ENCODE measurements at places on chromosomes 1 and 21. TPM values are rescaled to one million over a fixed set of nuclear protein-coding genes. Genes with fewer than 3 reads are reported as not detected.

Gene C1QTNF12
- total RNA-seq, result 0.57 TPM

Gene TFF3
- not detected for total RNA-seq

Gene ZBTB8A
- 5.7 TPM for total RNA-seq

Gene FHAD1
- total RNA-seq, result not detected

Gene KRTAP21-2
- total RNA-seq, result not detected

Gene PPFIA4
- total RNA-seq, result 33.2 TPM

Gene KCNC4
- total RNA-seq, result 0.51 TPM

Gene NTMT2
- total RNA-seq, result not detected

Gene PTAFR
- not detected for total RNA-seq

Gene CDK18
- 0.71 TPM for total RNA-seq

- DNase-seq, result no peak
These were observed 178.0 kb downstream of the ZNF281 start for GRCh38 chr1:200231787-200232231.

GRCh38 chr1:117644696-117645311 is 39.0 kb downstream of the TENT5C start:
- DNase-seq, result no peak

GRCh38 chr1:90358448-90358847 is 358.7 kb downstream of the BARHL2 start:
- no peak for DNase-seq

- no peak for DNase-seq
These were observed 438.1 kb downstream of the NPHP4 start for GRCh38 chr1:5554111-5554510.

GRCh38 chr1:98340511-98340910 is 321.0 kb upstream of the SNX7 start:
- DNase-seq, result no peak

DNA sequence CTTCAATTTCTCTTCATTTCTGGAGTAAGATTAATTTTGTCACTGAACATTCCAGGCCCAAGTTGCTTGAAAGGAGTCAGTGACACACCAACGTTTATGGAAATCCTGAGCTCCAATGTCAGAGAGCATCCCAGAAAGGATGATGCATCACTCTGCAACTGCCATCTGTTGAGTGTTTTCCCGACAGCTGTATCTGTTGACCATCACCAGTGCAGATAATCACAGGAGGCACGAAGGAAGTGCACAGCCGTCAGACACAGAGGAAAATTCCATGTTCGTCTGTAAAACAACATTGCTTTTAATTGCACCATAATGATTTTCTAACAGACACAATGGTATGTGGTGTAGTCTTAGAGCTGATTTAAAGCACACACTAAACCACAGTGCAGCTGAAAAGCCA is 376.7 kb upstream of the ADGRL2 start:
- peak; percentile 33 for DNase-seq

- DNase-seq, result no peak
These were observed 2.6 kb upstream of the TDRD10 start for GRCh38 chr1:154499446-154499845.

GRCh38 chr1:5908461-5909375 is 83.5 kb downstream of the NPHP4 start:
- DNase-seq, result no peak

DNA sequence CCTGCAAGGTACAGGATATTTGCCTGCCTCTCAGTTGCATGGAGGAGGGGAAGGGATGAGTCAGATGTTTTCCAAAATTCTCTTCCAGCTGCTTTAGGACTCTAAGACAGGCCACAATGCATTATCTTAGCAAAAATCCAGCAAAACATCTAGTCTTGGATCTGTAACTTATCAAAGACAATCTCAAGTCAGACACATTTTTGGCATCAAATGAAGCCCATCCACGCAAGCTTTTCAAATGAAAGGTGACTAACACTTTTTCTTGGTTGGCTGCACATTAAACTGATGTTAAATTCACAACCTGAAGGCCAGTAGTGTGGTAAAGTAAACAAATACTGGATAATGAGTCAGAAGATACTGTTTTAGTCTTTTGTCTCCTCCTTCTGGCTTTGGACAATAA is 21.3 kb downstream of the FAM78B start:
- no peak for DNase-seq

GRCh38 chr1:54453509-54453908 is 47.3 kb upstream of the SSBP3 start:
- DNase-seq, result no peak

DNA sequence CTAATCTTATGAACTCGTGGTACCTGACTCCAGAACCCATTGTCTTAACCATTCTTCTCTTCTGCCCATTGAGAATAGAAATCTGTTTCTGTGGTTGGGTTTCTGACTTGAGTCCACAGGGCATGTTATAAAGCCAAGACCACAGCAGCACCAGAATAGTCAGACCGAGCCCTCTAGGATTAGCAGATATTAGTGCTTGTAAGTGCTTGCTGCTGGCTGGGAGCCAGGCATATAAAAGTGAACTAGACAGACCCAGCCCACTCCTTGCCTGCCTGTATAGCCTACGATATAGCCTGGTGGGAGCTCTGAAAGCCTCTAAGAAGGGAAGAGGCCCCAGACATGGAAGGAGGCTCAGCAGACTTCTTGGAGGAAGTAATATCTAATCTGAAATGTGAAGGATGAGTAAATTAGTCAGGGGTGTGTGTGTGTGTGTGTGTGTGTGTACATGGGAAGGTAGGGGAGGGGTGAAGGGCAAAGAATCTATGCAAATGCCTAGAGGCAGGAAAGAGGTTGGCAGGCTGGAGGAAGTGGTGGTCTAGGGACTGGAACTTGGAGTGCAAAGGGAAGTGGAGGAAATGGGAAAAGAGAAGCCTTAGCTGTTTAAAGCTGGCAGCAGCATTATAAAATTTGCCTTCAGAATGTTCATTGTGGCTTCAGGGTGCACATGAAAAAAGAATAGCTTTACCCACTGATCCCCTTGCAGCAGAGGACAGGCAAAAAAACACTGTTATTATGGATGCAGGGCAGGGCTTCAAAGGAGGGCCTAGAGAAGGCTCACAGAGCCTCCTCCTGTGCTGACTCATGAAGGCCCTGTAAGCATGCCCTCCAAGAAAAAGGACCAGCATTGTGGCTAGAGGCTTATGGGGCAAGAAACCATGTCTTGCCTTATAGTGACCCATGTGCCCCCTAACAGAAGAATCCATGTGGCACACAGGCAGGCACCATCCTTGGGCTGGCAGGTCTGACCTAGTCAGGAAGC is 169.2 kb downstream of the LMX1A start:
- no peak for DNase-seq

- peak; percentile 51 for DNase-seq
These were observed 1.6 kb downstream of the NSUN4 start for GRCh38 chr1:46342084-46342656.

GRCh38 chr1:19128968-19129514 is 81.0 kb downstream of the UBR4 start:
- no peak for DNase-seq

- DNase-seq, result no peak
These were observed 38.8 kb downstream of the WNT4 start for GRCh38 chr1:22104094-22104493.

GRCh38 chr1:107963008-107963407 is 2.0 kb downstream of the VAV3 start:
- DNase-seq, result peak; percentile 29

- DNase-seq, result no peak
These were observed 37.9 kb upstream of the LRIG2 start for GRCh38 chr1:113035086-113035485.

- DNase-seq, result no peak
These were observed 25.5 kb upstream of the GRHL3 start for GRCh38 chr1:24293392-24294227.

DNA sequence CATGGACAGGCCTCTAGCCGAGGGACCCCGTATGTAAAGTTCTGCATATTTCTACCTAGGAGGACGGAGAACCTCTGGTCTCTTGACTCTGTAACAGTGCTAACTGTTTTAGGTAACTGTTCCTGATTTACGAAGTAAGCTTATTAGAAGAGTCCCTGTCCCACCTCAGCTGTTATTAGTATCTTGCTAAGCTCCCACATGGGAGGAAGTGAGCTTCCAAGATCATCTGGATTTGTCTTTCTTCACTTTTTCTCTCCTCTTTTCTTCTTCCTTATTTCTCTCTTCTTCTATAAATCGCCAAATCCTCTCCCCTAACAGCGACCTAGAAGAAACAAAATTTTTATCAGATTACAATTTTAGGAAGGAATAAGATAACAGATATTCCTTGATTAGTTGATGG is 4.4 kb downstream of the CD53 start:
- DNase-seq, result no peak

DNA sequence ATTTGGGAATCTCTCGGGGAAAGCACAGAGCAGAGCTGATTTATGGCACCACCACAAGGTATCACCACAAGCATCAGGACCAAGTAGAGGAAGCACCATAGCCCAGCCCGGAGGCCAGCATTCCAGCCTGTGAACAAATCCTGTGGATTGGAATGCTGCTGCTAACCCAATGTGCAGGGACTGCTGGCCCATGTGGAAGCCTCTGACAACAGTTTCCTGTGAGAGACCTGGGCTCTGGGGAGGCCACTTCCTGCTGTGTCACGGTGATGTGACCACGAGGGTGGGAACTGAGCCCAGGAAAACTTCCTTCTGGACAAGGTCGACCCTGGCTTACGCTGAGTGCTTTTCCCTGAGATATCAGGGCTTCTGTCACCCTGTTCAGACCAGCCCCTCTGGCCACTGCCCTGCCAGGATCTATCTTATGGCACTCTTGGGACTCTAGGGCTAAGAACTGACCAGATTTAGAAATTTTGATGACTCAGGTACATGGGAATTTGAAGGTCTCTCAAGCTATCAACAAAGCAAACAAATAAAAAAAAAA is 88.3 kb upstream of the NGF start:
- peak; percentile 84 for DNase-seq

- DNase-seq, result peak; percentile 35
These were observed 17.0 kb downstream of the NSL1 start for GRCh38 chr1:212774584-212774983.

Data from LHCN-M2 (cell line).